ENCODE measurements at places on chromosomes 13 and 19. TPM values are rescaled to one million over a fixed set of nuclear protein-coding genes. Genes with fewer than 3 reads are reported as not detected.

The ERICH4 gene
- total RNA-seq = not detected

The FBXO27 gene
- 17.8 TPM for total RNA-seq

The LRG1 gene
- total RNA-seq = 0.66 TPM

The MAST1 gene
- total RNA-seq = 7.9 TPM

The CCNA1 gene
- total RNA-seq = not detected

The S1PR4 gene
- not detected for total RNA-seq

The ATP7B gene
- total RNA-seq = 14.4 TPM

The ANKRD24 gene
- total RNA-seq = 4.6 TPM

The IGFL3 gene
- not detected for total RNA-seq

GRCh38 chr19:17243211-17243829 is 2.4 kb downstream of the NR2F6 start:
- no peak for DNase-seq

GRCh38 chr13:75635828-75636435 is at the start of gene LMO7:
Gene LMO7, plus strand, starts transcription at chr13:75636330. Its CDS starts 328 bp downstream, at chr13:75636658.
- DNase-seq = peak; percentile 66

DNA sequence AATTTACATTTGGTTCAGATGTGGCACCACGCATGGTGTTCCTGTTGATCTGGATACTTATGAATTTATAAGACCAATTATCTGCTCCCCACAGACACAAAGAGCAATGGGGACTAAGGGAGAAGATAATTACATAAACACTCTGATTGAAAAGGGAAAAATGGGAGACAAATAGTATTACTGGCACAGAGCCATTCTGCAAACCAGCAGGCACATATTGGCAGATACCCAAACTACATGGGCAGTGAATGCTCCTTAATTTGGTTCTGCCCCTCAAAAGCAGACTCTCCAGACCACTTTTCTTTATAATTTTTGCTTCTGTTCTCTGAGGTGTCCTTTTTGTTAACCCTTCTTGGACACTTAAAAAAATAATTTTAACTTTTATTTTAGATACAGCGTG is 1674.2 kb downstream of the PCDH9 start:
- no peak for DNase-seq

GRCh38 chr13:59658027-59658737 is 505.5 kb downstream of the DIAPH3 start:
- no peak for DNase-seq

GRCh38 chr13:65508745-65509144 is 1721.4 kb downstream of the PCDH9 start:
- DNase-seq = no peak

GRCh38 chr19:34230820-34231219 is 23.5 kb upstream of the GARRE1 start:
- no peak for DNase-seq

DNA sequence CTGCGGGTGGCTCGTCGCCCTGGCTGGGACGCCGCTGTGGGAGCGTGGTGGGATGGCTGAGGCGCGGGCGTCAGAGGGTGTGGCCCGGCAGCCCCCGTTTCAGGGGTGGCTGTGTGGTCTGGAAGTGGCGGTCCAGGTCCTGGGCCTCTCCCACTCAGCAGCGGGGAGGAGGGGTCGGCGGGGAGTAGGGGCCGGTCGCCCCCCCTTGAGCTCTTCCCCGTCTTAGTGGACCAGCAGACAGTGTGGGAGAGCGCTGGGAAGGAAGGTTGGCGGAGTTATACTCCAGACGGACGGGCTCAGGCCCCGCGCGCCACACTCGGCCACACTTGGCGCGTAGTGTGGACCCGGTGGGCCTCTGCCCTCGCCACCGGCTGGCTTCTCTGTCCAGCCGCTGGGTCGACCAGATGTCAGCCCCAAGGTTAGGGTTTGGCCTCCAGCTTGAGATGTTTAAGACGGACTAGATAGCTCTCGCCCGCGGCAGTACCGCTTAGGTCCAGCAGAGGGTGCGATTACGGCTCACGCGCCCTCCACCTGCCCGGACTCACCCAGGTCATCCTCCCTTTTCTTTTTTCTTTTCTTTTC is 21.7 kb upstream of the ZNF429 start:
- peak; percentile 37 for DNase-seq

GRCh38 chr13:28573595-28574373 is 78.9 kb upstream of the FLT1 start:
- no peak for DNase-seq

DNA sequence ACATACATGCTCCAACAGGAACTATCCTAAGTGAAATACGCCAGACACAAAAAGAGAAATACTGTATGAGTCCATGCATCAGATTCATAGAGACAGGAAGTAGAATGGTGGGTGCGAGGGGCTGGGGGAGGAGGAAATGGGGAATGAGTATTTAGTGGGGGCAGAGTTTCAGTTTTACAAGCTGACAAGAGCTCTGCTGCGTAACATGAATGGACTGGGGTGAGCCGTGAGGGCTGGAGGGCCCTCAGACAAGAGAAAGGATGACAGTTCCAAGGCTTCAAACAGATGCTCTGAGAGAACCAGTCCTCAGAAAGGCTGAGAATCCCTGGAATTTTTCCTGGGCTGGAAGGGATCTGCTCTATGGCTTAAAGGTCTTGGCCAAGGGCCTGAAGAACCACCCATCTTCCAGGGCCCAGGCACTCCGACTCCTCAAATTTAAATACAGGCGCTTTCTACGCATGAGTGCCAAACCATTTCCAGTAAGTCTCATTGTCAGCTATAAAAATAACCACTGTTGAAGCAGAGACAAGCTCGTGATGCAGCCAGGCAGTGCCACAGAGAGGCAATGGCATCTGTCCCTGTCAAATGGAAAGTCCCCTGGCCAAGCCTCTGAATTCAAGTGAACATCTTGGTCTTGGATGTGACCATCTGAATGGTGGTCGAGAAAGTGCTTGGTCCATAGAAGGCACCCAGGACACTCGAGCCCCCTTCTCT is 17.5 kb downstream of the KLF2 start:
- no peak for DNase-seq

DNA sequence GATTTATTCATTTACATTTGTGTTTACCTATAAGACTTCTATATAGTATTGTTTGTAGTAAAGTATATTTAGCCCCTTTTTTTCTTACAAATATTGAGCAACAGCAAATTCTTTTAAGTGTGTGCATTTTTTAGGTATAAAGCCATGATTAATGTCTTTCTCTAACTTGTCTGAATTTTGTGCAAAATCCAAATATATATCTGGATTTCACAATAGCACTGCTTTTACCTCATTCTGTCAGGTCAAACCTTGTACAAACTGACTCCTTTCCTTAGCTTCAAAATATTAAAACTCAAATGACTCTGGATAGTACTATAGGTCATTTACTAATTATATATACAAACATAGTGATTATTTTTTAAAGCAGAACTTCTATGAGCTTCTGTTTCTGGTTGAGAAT is 563.0 kb upstream of the SPRY2 start:
- DNase-seq = no peak

- DNase-seq = no peak
These were observed 8.4 kb upstream of the CEBPA start for GRCh38 chr19:33310606-33311325.

DNA sequence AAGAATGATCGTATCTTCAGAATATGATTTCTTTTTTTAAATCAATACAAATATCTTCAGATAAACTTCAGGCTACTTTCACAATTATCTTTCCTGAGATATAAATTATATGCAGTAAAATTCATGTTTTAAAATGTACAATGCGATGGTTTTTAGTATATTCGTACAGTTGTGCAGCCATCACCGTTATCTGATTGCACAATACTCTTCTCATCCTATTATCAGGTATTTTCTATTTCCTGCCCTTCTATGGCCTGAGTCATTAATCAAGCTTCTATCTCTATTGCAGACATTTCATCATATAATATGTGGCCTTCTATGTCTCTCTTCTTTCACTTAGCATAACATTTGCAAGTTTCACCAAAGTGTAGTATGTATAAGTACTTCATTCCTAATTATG is 1360.2 kb upstream of the SLC10A2 start:
- DNase-seq = no peak

- no peak for DNase-seq
These were observed 11.5 kb downstream of the SLC25A23 start for GRCh38 chr19:6448045-6448444.

DNA sequence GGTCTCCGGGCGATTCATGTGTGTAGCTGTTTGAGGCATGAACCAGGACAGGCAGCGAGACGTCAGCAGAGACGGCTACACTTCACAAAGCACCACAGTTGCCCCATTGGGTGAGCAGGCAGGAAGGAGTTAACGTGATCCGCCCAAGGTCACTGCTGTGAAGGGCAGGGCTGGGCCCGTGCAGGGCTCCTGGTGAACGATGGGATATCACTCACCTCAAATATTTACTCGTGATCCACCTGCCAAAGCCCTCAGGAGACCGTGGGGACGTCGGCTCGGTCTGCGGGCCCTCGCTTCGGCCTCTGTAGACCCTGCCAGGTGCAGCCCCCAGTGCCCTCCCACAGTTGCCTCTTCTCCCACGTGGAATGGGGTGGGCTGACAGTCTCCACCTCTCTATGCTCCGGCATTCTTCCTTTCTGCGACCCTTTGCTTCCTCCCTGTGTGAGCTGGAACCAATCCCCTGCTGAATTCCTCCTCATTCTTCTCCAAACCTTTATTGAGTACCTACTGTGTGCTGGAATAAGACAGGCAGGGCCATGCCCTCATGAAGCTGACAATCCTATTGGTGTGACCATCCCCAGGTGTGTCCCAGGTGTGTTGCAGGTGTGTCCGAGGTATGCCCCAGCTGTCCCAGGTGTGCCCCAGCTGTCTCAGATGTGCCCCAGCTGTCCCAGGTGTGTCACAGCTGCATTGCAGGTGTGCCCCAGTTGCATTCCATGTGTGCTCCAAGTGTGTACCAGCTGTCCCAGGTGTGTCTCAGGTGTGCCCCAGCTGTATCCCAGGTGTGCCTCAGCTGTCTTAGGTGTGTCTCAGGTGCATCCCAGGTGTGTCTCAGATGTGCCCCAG is 2.0 kb upstream of the GRK1 start:
- DNase-seq = no peak

GRCh38 chr19:29467824-29468401 is 57.9 kb upstream of the VSTM2B start:
- peak; percentile 31 for DNase-seq

GRCh38 chr13:113404723-113405471 is 41.0 kb upstream of the GRTP1 start:
- DNase-seq = no peak

- DNase-seq = no peak
These were observed 82.7 kb downstream of the DLEU7 start for GRCh38 chr13:50760751-50761150.
